ENCODE measurements at places on chromosomes 3 and 15. TPM values are rescaled to one million over a fixed set of nuclear protein-coding genes. Genes with fewer than 3 reads are reported as not detected.

SRP14 gene
- total RNA-seq: 257 TPM

CYP8B1 gene
- total RNA-seq: not detected

COLQ gene
- 1.1 TPM for total RNA-seq

AADAC gene
- total RNA-seq: not detected

RETNLB gene
- total RNA-seq: not detected
